ENCODE measurements at places on chromosomes 16 and 17.

GRCh38 chr17:58995247-58995940 is 111.3 kb downstream of the TRIM37 start:
- DNase-seq = no peak

DNA sequence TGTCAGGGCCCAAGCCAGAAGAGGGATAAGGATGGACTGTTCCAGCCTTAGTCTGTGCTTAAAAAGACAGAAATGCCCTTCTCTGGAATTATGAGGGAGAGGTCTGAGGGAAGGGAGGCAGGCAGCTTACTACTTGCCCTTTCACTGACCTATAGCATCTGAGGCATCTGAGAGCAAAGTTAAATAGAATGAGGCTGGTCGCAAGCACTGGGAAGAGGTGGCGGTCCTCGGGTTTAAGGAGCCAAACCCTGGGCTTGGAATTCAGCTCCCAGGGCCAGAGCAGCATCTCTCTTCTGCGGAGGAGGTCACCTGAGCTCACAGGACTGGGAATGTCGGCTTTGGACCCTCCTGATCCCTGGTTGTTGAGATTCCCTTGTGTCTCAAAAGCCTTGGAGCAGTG is 3.1 kb upstream of the LIMD2 start:
- no peak for DNase-seq

GRCh38 chr16:2015117-2015946 is 4.3 kb upstream of the NPW start:
- DNase-seq = no peak

GRCh38 chr17:80422276-80422675 is 7.3 kb downstream of the ENDOV start:
- DNase-seq = no peak

- DNase-seq = no peak
Measured at GRCh38 chr17:81422776-81423697, 27.8 kb downstream of the BAHCC1 start.

GRCh38 chr16:54620197-54620596 is 310.5 kb upstream of the IRX5 start:
- DNase-seq = no peak

DNA sequence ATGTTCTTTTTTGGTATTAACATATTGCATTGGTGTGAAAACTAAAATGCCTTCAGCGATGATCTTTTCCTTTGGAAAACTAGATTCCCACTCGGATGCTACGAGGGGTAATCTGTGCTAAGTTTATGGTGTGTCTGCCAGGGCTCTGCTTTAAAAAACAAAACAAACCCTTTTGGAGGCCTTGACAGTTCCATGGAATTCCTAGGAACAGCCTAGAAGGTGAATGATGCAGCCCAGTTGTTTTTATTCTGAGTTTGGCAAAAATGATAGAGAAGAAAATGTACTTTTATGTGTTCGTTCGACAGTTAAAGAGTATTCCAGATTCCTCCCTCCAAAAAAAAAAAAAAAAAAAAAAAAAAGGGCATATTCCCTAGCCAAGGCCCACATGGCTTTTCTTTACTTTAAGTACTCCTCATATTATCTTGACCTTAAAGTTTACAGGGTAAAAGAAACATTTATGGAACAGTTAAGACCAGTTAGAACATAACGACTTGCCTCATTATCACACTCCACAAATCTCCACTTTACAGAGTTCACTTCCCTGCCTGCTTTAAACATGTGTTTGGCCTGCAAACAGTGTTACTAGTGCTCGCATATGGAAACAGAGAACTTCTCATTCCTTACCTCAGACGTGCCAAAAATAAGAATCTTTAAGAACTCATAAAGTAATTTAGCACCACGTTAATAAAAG is 159.1 kb downstream of the WWOX start:
- no peak for DNase-seq

DNA sequence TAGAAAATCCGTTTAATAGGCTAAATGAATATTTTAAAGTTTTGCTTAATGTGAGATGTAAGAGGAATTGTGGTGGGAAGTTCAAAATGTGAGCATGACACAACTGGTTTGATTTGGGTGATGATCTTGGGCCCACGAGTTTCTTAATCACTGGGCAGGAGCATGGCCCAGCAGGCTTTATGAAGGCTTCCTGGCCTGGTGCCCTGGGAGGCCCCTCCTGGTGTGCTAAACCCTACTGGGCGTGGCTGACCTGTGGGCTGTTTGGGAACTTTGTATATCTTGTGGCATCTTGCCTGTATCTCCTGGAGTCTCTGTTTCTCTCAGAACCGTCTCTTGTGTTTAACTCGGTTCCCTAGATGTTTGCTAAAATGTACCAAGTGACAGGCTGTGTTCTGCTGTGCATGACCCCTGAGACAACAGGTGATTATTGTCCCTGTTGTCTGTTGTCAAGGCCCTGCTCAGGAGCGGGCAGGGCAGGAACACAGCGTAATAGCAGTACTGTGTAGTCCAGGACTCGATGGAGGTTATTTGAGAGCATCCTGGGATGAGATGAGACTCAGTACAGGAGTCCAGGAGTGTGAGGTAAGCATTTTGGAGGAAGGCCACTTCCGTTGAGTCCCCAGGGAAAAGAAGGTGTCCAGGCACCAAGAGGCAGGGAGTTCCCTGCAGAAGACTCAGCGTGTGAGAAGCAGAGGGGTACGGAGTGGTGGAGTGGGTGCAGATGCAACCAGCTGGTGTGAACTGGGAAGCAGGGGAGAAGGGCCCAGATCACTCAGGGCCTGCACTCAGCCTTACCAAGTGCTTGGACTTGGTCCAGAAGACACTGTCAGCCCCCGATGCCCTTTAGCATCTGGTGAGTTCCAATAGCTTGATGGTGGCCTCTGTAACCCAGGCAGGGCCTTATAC is 48.5 kb downstream of the B9D1 start:
- no peak for DNase-seq

DNA sequence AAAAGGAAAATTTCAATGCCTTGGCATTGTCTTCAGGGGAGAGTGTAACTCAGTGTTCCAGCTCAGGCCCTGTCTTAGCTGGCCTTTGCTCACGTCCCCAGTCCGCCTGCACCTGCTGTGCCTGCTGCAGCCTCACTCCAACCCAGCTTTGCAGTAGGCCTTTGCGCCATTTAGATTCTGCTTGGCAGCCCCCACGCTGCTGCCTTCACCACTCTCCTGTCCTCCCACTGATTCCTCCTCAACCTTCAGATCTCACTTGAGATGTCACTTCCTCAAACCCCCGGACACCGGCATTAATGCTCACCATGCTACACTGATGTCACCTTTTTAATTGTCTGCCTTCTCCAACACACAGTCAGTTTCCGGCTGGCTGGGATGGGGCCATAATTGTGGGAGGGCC is 166.2 kb downstream of the SHISA9 start:
- no peak for DNase-seq

DNA sequence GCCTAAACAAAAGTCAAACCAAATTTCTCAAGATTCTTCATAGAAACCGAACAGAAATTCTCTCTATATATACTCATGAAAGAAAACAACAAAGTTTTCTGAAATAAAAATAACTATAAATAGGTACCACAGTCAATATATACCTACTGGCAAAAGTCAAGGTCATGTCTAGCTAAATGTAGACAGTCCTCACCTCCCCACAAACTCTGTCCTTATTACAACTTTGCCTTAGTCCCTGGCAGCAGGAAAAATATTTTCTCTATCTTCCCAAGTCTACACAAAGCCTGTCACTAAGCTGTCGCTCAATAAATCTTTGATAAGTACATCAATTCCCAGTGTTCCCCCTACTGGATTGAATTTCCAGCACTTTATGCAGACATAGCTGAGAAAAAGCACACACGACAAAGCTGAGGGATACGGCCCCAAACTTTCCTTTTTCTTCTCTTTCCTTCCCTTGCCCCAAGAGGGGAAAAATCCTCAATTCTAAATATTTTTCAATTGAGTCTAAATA is 2.7 kb downstream of the CFAP20 start:
- no peak for DNase-seq

GRCh38 chr16:75909746-75910145 is 183.5 kb upstream of the CPHXL start:
- no peak for DNase-seq

DNA sequence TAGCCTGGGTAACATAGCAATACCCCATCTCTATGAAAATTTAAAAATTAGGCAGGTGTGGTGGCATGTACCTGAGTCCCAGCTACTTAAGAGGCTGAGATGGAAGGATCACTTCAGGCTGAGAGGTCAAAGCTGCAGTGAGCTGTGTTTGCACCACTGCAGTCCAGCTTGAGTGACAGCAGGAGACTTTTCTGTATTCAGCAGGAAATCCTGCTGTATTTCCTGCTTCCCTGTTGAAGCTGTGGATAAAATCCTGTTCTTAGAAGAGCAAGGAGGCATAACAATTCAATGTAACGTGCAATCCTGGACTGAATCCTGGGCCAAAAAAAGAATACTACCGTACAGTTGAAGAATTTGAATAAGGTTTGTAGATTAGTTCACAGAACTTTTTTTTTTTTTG is 62.2 kb downstream of the FBXL20 start:
- DNase-seq = no peak

DNA sequence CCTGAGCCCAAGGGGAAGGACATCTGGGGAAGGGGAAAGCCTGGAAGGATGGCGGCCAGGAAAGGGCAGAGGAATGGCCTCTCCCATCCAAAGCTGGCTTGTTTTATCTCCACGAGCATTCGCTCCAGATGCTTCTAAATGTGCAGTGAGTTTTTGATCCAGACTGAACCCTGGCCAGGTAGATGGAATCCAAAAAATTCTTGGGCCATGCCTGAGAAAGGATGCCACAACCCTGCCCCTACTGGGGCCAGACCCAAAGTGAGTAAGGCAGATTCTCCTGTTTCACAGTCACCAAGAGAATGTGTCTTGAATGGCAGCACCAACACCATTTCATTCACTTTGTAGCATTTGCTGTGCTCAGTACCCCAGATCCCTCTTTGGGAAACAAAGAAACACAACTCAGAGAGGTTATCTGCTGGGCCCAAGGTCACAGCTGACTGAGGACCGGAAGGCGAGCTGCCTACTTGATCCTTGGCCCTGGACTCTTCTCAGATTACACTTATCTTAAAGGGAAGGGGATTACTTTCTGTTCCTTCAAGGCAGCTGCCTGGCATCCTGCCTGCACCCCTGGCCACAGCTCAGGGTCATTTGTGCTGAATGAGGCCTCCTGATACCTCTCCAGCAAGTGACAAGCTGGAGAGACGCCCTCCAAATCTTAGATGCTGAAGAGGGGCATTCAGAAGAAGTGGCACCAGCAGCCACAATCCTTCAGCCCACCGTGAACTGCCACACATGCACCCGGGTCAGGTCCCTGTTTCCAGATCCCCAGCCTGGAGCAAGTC is 3.6 kb downstream of the LRRC75A start:
- no peak for DNase-seq

DNA sequence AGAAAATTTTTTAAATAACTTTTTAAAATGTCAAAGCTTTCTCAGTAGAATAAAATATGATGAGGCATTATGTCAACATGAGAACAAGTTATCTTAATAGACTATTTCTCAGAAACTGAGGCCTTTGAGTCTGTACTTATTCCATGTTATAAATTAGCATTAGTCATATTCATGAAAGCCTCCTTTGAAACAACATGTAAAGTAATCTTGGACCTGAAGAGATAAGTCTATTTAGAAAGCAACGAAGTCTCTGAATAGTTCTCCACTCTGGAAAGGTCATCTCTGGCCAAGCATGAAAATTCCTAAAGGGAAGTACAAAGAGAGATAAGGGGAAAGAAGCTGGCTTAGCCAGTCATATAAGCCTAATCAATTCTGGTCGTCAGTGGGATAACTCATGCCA is 150.8 kb downstream of the CYB561 start:
- no peak for DNase-seq

All from Panc1 (cell line).